ENCODE measurements at places on chromosomes 7 and 10.

GRCh38 chr7:100127866-100128636 lies 1.3 kb downstream of the MBLAC1 start:
- no peak for DNase-seq

- peak; percentile 82 for DNase-seq
Measured at GRCh38 chr7:65980478-65981250, 1.3 kb downstream of the GUSB start.

- no peak for DNase-seq
Measured at GRCh38 chr7:20075992-20076820, 141.0 kb downstream of the MACC1 start.

DNA sequence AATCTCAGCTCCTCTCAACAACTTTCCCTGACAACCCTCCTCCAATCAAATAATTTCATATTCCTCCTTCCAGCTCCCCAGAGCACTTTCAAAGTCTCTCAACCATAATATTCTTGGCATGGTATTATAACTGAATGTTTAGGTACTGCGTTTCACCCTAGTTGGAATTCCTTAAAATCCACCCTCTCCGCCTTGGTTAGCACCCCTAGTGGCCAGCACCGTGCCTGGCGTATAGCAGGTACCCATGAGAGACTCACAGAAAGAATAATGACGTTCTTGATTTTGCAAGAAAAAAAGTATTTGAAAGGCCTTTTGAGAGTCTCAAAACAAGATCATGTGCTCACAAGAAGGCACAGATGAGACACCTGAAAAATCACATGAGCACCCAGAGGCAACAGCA lies 50.9 kb downstream of the GLI3 start:
- no peak for DNase-seq

DNA sequence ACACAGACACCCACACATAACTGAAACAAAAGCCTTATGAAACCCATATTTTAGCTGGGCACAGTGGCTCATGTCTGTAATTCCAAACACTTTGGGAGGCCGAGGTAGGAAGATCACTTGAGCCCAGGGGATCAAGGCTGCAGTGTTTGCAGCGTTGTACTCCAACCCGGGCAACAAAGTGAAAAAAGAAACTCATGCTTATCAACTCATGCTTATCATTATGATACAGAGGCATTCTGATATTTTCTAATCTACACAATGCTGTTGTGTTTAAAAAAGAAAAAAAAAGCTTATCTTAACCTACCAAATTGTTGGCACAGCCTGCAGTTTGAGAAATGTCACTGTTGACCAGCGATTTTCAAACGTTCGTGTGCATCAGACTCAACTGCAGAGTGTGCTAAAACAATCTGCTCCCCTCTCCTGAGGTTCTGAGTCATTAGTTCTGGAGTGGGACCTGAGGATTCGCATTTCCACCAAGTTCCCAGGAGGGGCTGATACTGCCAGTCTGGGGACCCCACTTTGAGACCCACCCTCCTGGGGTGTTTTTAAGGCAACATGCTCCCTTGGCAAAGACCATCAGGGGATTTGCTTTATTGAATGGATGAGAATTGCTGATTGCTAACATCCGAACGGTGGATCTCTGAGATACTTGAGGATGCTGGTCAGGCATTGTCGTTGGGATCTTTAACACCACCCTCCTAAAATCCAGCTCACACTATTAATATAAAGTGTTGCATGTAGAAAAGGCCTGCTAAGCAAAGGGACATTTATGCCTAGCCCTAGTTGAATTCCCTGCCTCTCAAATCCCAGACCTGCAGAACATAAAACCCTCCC lies 16.2 kb downstream of the CHST3 start:
- no peak for DNase-seq

GRCh38 chr10:1400101-1401070 lies 336.9 kb downstream of the ADARB2 start:
- DNase-seq = no peak

GRCh38 chr7:28364082-28364481 lies 48.2 kb upstream of the CREB5 start:
- no peak for DNase-seq
